Kasumi-1 (cell line): ENCODE measurements at places on chromosomes 4 and X.

- no peak for DNase-seq
These were observed 62.1 kb downstream of the CLCN3 start for GRCh38 chr4:169682372-169683047.

GRCh38 chrX:362351-362750 lies 24.4 kb downstream of the PPP2R3B start:
- DNase-seq: no peak

- DNase-seq: peak; percentile 56
These were observed 233.3 kb downstream of the STPG2 start for GRCh38 chr4:97910005-97910404.

DNA sequence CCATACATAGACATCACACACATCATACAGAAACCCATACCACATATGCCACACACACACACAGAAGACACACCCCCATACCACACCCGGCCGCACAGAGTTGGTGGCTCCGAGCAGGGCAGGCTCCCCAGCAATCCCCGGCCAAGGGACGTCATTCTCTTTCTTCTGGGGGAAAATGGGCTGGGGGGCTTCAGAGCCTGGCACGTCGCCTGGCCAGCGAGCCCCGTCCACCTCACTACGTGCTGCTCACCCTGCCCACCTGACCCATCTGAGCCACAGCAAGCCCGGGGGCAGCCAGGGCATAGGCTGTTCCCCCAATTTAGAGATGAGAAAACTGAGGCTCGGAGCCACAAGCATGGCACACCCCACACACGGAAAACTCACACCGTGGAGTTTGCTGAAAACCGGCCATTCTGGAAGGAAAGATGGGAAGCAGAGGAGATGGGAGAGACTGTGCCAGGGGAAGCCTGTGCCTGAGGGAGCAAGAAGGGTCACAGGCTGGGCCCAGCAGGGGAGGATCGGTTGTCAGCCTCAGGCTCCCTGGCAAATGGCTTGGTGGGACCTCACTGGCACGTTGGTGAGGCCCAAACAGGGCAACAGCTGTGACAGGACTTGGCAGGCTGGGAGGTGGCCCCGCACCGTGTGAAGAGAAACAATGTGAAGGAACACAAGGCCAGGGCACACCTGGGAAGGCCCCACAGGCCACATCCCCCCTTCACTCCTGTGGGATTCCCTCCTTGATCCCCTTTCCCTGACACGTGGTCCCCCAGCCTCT lies 73.2 kb downstream of the JAKMIP1 start:
- no peak for DNase-seq

GRCh38 chr4:184439856-184440594 lies 34.3 kb downstream of the IRF2 start:
- DNase-seq: no peak

DNA sequence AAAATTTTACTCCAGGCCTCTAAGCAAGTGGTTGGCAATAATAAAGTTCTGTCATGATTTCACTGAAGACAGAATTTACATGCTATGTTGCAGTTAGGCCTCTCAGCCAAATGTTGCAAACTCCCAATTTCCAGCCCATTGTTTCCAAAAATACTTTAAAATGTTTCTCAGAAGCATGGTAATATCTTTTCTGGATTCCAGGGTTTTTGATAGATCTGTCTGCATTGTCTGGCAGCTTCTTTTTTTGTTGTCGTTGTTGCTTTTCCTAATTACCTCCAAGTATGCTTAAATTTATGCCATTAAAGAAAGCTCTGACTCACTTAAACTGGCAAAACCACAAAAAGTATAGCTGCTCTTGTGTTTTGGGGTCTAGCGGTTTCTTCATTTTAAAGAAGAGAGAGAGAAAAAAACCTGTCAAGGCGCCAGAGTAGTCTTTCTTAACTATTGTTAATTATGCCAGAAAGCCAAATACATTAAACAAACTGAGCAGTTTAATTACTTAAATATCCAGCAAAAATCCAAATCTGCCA lies 97.0 kb downstream of the AGTR2 start:
- DNase-seq: no peak

GRCh38 chr4:81343046-81343445 lies 128.0 kb upstream of the PRKG2 start:
- DNase-seq: no peak

DNA sequence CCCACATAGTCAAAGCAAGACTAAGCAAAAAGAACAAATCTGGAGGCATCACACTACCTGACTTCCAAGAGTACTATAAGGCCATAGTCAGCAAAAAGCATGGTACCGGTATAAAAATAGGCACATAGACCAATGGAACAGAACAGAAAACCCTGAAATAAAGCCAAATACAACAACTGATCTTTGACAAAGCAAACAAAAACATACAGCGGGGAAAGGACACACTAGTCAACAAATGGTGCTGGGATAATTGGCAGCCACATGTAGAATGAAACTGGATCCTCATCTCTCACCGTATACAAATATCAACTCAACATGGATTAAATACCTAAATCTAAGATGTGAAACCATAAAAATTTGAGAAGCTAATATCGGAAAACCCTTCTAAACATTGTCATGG lies 819.3 kb upstream of the FRG1 start:
- DNase-seq: no peak

- no peak for DNase-seq
These were observed 794.8 kb upstream of the LCORL start for GRCh38 chr4:18816228-18816895.

- no peak for DNase-seq
These were observed 26.4 kb downstream of the ENPP6 start for GRCh38 chr4:184191267-184191666.

- no peak for DNase-seq
These were observed 206.4 kb downstream of the KLHL13 start for GRCh38 chrX:117910216-117910615.

- no peak for DNase-seq
These were observed 26.4 kb upstream of the SRPX start for GRCh38 chrX:38247051-38247450.

DNA sequence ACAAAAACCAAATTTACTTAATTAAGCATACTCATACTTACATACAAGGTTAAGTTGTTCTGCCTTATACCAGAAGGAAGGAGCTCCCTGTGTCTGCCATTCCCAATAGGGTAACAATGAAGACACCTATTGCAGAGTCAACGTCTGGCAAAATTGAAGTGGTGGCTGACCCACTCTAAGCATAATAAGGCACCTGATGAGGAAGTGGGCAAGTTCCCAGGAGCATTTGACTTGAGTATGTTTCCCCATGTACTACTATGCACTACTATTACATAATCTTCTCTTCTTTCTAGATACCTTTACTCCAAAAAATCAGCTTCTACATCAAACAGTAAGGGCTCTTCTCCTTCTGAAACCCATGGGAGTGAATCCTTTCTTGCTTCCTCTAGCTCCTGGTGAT lies 591.5 kb downstream of the PPARGC1A start:
- DNase-seq: no peak

GRCh38 chr4:16126714-16127113 lies 42.9 kb upstream of the PROM1 start:
- DNase-seq: no peak

DNA sequence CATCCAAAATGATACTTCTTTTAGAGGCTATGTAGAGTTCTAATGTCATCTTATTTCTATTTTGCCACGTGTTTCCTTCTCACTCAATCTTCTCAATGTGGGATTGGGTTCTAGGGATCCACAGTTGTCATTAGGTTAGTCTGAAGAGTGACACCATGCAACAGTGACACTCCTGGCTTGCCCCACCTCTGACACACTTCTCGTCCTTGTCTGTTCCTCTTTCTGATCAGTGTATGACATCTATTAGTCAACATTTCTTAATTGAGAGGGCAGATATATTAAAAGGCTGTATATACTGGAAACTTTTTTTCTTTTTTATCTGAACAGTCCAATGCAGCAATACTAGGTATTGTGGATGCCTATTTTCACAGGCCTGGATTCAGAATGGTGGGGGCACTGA lies 67.6 kb upstream of the GYPA start:
- DNase-seq: no peak

DNA sequence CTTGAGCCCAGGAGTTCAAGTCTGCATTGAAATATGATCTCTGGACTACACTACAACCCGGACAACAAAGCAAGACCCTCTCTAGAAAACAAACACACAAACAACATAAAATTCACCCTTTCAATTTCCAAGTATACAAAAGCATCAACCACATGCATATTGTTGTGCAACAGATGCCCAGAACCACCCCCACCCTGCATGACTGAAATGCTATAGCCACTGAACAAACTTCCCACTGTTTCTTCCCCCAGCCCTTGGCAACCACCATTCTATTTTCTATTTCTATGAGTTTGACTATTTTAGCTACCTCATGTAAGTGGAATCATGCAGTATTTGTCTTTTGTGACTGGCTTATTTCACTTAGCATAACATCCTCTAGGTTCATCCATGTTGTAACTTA lies 14.2 kb upstream of the C4orf51 start:
- no peak for DNase-seq

DNA sequence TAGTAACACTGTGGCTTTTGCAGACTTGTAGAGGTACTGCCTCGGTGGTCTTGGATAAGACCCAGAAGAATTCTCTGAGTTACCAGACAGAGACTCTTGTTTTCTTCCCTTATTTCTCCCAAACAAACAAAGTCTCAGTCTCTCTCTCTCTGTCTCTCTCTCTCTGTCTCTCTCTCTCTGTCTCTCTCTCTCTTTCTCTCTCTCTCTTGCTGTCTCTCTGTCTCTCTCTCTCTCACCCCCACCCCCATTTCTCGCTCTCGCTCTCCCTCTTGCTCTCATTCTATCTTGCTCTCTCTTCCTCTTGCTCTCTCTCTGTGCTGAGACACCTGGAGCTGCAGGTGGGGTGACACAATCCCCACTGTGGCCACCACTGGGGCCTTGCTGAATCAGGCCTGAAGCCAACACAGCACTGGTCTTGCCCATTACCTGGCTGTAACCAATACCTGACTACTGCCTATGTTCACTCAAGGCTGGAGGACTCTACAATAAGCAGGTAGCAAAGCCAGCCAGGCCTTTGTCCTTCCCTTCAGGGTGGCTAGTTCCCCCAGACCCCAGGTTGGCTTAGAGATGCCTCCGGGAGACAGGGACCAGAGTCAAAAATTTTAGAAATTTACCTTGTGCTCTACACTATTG lies 12.3 kb downstream of the LOC101059915 start:
- no peak for DNase-seq

GRCh38 chrX:16711893-16712547 lies 449 bp downstream of the CTPS2 start:
- DNase-seq: no peak

GRCh38 chr4:186318481-186318880 lies 52.5 kb downstream of the F11 start:
- DNase-seq: no peak

- DNase-seq: no peak
These were observed 55.5 kb upstream of the FBXW7 start for GRCh38 chr4:152591396-152591795.

- no peak for DNase-seq
These were observed 121.1 kb upstream of the SORBS2 start for GRCh38 chr4:185933078-185933581.

DNA sequence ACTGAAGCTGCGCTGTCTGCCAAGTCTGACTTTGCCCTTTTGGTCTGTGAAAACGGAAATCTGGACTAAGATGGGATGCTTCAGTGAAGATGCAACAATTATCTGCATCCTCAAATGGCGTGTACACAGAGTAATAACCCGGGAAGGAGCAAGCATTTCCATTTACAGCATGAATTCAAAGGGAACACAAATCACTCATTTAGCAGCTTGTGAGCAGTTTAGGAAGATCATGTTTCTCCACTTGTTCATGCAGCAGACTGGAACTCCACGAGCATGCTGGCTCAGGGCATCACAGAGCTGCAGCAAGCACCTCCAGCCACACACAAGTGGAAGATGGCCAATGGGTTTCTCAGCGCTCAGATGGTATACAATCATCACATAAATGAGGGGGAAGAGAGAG lies 175.5 kb downstream of the NLGN4X start:
- DNase-seq: no peak

- peak; percentile 95 for DNase-seq
These were observed at the start of gene ALPK1 for GRCh38 chr4:112296949-112297880. TSS of gene ALPK1 (plus strand) at chr4:112297369.

DNA sequence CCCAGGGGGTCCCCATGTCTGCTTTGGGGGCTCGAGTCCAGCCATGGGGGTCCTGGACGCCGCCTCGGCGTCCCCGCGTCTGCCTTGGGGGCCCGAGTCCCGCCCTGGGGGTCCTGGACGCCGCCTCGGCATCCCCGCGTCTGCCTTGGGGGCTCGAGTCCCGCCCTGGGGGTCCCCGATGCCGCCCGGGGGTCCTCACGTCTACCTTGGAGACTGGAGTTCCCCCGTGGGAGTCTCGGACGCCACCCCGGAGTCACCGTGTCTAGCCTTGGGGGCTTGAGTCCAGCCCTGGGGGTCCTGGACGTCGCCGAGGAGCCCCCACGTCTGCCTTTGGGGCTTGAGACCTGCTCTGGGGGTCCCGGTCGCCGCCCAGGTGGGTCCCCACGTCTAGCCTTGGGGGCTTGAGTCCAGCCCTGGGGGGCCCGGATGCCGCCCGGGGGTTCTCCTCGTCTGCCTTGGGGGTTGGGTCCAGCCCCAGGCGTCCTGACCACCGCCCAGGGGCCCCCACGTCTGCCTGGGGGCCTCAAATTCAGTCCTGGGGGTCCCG lies 1.1 kb upstream of the GTPBP6 start:
- no peak for DNase-seq

- no peak for DNase-seq
These were observed 3.8 kb upstream of the GPR174 start for GRCh38 chrX:79140731-79141130.

- DNase-seq: no peak
These were observed 38.8 kb upstream of the DHRSX start for GRCh38 chrX:2539586-2539985.

- no peak for DNase-seq
These were observed 177.6 kb downstream of the RNF150 start for GRCh38 chr4:140955641-140956040.

GRCh38 chr4:89299153-89299791 lies 8.3 kb downstream of the GPRIN3 start:
- no peak for DNase-seq

DNA sequence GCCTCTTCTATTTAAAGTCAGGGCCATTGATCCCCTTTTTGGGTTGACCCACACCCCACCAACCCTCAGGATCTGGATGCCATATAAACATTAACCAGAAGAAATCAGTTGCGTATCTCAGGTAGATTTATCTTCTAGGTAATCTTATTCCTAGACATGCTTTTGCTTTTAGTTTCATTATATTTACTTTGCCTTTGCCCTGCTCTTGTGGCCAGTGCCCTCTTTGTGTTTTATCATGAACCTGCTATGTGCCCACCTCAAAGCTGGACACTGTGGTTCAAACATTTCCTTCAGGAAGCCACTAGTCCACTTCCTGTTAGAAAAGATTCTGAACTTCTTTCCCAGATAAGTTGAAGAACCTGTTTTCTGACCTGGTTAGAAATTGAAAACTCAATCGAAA lies 117.4 kb upstream of the EDNRA start:
- DNase-seq: no peak

- no peak for DNase-seq
These were observed 493.8 kb upstream of the ZFP42 start for GRCh38 chr4:187501731-187502130.

DNA sequence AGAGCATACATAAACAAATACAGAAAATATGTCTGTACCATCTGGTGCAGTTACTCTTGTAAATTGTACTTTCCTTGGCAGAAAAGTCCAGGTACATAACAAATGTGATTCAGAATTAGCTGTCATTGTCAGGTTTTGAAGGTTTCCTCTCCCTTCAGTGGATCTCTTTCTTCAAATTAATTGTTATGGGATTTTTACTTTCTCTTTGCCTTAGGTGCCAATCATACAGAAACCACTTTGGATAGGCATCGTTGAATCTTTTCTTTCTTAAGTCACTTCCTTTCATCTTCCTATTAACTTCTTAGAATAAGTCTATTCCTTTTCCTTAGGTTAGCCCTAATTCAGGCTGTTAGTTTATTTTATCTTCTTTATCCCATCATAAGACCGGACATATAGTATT lies 1992.1 kb upstream of the IGFBP7 start:
- DNase-seq: no peak
